ENCODE measurements at places on chromosomes 12 and 14.

DNA sequence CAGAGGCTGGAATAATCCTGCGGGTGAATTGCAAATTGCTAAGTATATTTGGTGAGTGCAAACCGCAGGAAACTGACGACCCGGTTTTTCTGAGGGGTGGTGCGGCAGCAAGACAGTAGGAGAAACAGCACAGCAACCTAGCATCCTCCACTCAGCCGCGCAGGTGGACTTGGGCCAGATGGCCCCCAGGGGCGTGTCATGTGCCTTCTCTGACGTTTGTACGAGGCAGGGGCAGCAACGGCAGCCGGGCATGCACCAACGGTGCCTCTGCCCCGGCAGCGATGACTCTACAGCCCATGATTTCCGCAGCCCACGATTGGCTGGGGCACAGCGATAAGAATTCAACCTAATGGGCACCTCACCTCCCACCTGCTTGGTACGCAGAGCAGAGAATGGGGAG, 11.1 kb upstream of the CLEC2A start:
- no peak for DNase-seq

GRCh38 chr12:4215229-4216186, 58.1 kb upstream of the CCND2 start:
- DNase-seq: peak; percentile 80

DNA sequence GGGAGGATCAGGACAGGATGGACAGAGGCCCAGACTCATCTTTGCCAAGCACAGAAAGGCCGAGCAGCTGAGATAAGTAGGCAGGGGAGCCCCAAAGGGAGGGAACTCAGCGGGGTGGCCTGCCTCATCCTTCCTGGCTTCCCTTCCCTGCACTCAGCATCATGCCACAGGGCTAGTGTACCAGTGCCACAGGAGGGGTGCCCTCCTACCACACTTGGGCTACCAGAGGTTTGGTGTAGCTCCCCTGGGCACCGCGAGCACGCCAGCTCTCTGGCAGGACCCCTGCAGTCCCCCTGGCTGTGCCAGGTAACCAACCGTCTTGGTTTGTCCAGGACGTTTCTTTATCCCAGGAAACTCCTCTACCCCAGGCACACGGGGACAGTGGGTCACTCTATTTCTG, 123.5 kb downstream of the ESRRB start:
- no peak for DNase-seq

GRCh38 chr12:11839091-11839641, 189.7 kb downstream of the ETV6 start:
- DNase-seq: peak; percentile 64

GRCh38 chr12:26823390-26823789, 9.6 kb downstream of the ITPR2 start:
- DNase-seq: no peak

- DNase-seq: no peak
Measured at GRCh38 chr14:23121361-23121771, 2.3 kb upstream of the CEBPE start.

GRCh38 chr12:123078120-123078465, 72.8 kb downstream of the PITPNM2 start:
- no peak for DNase-seq
